Smooth muscle cell of bladder (primary cell): ENCODE measurements at places on chromosomes 3 and 15. TPM values are rescaled to one million over a fixed set of nuclear protein-coding genes. Genes with fewer than 3 reads are reported as not detected.

Gene CTXN2
- total RNA-seq = not detected in 2 replicates

Gene HRG
- total RNA-seq = under 0.01 TPM in 1 of 2 replicates, not detected in the other

Gene CFAP92
- 0.09 and 1.1 TPM in 2 replicates for total RNA-seq

Gene RASGRP1
- total RNA-seq = 0.37 and 0.43 TPM in 2 replicates

Gene ISLR2
- total RNA-seq = under 0.01 and 0.28 TPM in 2 replicates

Gene CX3CR1
- total RNA-seq = under 0.01 TPM in 1 of 2 replicates, not detected in the other

Gene PLAAT1
- 0.18 TPM in 1 of 2 replicates, not detected in the other for total RNA-seq

Gene C3orf70
- 0.09 and 0.14 TPM in 2 replicates for total RNA-seq

Gene FOXB1
- not detected in 2 replicates for total RNA-seq

Gene SNX22
- total RNA-seq = 0.14 and 0.18 TPM in 2 replicates

Gene ARPP21
- total RNA-seq = not detected in 2 replicates

Gene CLPX
- total RNA-seq = 42.8 and 46.5 TPM in 2 replicates

Gene SAMMSON
- total RNA-seq = not detected in 2 replicates

Gene SEMA5B
- not detected in 2 replicates for total RNA-seq

Gene CFAP44
- 3.8 and 5.4 TPM in 2 replicates for total RNA-seq
